C1 segment of cervical spinal cord (tissue), 14 donors: ENCODE measurements at places on chromosomes 3 and 15.

DNA sequence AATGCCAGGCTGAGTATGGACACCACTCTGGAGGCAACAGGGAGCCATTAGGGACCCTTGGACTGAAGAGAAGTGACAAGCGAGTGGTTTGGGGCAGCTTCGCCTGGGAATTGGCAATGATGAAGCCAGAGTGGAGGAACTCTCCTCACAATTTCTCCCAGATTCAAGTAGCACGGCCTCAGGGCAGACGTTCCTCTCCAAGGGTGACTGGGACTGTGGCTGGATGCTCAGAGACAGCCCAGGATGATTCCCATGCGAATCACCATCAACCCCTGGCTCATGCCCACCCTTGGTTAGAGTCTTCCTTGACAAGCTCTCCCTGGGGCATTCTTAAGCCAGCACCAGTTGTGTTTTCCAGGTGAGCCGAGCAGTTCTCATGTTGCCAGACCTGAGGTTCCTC is 16.3 kb upstream of the DOCK3 start:
- DNase-seq: no peak

GRCh38 chr15:72464251-72464650 is 9.9 kb upstream of the ARIH1 start:
- DNase-seq: no peak

GRCh38 chr15:69700380-69700779 is 247.8 kb downstream of the RPLP1 start:
- DNase-seq: no peak

- no peak for DNase-seq
Observed at GRCh38 chr3:134737516-134737915, 57.5 kb upstream of the EPHB1 start.

GRCh38 chr15:78917888-78918287 is 27.0 kb downstream of the CTSH start:
- DNase-seq: no peak

DNA sequence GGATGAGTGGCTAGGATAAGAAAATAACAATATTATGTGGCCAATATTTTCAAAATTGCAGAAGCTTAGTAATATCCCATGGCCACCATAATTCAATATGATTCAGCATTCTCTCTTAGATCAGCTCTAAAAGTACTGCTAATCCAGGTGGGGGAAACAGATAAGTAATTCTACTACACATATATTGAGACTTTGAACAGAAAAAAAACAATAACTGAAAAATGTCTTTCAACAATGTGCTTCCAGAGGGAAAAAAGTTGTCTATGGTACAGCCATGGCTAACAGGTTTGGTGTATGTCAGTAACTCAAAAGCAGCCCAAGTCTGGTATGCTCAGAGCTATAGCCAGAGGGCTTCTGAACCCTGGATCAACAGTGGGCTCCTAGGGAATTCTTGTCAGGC is 42.4 kb upstream of the PPIB start:
- no peak for DNase-seq
